ENCODE measurements at places on chromosomes 1 and 21. TPM values are rescaled to one million over a fixed set of nuclear protein-coding genes. Genes with fewer than 3 reads are reported as not detected.

- H3K4me3 ChIP-seq, result no peak overlapping the region
- DNase-seq, result no peak
- H3K27ac ChIP-seq, result no peak overlapping the region
- H3K4me1 ChIP-seq, result no peaks in the 10 kb centered on the region
- no peaks in the 10 kb centered on the region for H3K36me3 ChIP-seq
Measured at GRCh38 chr1:18175051-18175450, 67.5 kb downstream of the IGSF21 start.

DNA sequence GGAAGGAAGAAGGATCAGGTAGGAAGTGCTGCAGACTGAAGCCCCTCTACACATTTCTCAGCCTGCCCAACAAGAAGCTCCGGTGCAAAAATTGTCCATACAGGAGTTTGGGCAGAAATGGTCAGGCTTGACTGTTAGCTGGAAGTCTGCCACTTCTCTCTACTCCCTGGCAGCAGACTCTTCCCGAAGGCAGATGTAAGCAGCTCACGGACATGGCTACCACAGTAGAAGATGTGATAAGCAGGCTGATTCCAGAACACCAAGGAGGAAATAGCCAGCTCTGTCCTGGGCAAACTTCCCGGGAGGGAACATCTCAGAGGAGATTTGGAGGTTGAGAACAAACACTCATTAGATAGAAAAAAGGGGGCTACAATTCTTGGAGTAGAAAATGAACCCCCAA lies 52.6 kb downstream of the TRABD2B start:
- DNase-seq, result no peak
- peaks cover 10% of the 10 kb centered on the region for H3K27me3 ChIP-seq
- H3K4me1 ChIP-seq, result peaks cover 45% of the 10 kb centered on the region

DNA sequence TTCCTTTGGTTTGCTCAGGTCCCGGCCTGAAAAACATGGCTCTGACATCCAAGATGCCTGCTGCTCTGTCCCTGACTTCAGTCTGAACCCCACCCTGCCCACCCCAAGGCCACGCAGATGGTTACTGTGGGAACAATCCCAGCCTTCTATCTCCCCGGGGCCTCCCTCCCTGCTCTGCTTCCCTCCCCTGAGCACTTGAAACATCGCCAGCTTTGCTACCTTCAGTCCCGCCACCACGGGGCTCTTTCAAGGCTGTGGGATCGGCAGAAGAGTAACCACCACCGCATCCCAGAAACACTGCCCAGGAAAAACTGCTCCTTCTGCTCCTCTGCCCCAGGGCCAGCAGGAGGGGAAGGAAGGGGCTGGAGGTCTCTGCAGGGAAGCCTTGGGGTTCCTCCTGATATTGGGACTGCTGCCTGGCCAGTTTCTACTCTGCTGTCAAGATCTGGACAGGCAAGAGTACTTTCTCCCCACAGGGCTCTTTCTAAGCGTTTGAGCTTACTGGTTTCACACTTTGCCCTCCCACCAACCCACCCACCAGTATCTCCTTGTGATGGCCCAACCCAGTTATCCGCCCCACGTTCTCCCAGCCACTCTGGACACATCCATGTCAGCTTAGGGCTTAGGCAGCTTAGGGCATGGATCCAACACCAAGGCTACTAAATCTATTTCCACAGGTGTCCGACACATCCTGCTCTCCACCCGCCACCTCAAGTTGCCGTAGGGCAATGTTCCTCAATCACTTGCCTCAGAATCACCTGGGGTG lies 8.4 kb downstream of the ETNK2 start:
- no peak for DNase-seq
- H3K27me3 ChIP-seq, result no peaks in the 10 kb centered on the region
- peaks cover 2% of the 10 kb centered on the region for H3K36me3 ChIP-seq
- no peak overlapping the region for H3K4me3 ChIP-seq
- H3K27ac ChIP-seq, result peak overlapping the region; percentile 68

- H3K4me3 ChIP-seq, result no peak overlapping the region
- H3K27ac ChIP-seq, result no peak overlapping the region
- DNase-seq, result no peak
- H3K4me1 ChIP-seq, result no peaks in the 10 kb centered on the region
- no peaks in the 10 kb centered on the region for H3K36me3 ChIP-seq
Measured at GRCh38 chr1:2926447-2927055, 94.7 kb upstream of the ACTRT2 start.

Gene LYST
- 2.7 TPM for total RNA-seq

Gene GPR61
- not detected for total RNA-seq

Gene PI4KB
- 19.5 TPM for total RNA-seq

Gene TMEM50B
- total RNA-seq, result 29.9 TPM
